ENCODE measurements at places on chromosomes 12 and 14.

DNA sequence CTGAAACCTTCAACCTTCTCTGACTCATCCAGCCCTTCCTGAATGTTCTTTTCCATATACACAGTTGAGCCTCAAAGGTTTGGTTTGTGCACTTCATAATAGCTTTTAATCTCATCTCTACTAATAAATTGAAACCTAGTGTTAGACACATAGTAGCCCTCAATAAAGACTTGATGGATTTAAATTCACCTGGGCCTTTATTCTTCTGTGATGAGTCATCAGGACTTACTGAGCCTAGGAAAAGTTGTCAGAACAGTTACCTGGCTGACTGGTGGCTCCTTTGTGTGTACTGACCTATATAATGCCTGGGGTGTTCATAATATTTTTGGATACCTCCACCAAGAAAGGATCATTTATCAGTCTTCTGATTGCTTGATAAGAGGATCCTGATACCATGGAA is 86.4 kb upstream of the NTF3 start:
- DNase-seq: no peak

- peak; percentile 48 for DNase-seq
These were observed 13.7 kb downstream of the COL2A1 start for GRCh38 chr12:47990351-47991105.

DNA sequence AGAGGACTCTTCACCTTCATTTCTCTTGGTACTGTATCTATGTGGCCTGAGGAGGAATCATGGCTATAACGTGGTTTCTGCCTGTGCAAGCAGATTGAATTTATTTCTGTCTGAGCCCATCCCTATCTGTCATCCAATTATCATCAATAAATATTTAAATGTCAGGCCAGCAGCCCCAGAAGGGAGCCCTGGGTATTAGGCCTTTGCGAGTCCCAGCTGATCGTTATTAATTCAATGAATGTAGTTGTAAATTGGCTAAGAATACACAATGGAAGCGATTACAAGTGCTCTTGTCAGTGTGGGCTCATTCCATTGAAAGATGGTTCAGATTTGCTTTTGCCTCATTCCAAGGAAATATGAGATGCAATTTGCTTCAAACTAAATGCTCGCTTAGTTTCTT is 142.0 kb downstream of the KTN1 start:
- no peak for DNase-seq

DNA sequence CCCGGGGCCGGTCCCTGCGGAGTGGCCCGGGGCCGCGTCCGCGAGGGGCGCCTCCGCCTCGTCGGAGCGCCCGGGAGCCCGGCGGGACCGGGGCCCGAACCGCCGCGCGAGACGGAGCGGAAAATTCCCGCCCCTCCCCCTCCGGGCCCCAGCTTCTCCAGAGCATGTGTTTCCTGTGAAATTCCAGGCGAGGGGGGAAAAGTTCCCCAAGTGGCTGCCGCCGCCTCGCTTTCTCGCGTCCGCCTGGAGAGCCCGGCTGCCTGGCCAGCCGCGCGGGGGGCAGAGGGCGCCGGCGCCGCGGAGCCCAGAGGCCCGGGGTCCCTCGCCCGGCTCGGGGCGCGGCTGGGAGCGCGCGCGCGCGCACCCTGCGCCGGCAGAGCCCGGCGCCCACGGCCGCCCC is 904 bp downstream of the CACNA1C start:
- DNase-seq: peak; percentile 66

- DNase-seq: no peak
These were observed 5.8 kb downstream of the TRIP11 start for GRCh38 chr14:92033906-92034687.

- no peak for DNase-seq
These were observed 811.7 kb downstream of the GALC start for GRCh38 chr14:87181288-87181687.

DNA sequence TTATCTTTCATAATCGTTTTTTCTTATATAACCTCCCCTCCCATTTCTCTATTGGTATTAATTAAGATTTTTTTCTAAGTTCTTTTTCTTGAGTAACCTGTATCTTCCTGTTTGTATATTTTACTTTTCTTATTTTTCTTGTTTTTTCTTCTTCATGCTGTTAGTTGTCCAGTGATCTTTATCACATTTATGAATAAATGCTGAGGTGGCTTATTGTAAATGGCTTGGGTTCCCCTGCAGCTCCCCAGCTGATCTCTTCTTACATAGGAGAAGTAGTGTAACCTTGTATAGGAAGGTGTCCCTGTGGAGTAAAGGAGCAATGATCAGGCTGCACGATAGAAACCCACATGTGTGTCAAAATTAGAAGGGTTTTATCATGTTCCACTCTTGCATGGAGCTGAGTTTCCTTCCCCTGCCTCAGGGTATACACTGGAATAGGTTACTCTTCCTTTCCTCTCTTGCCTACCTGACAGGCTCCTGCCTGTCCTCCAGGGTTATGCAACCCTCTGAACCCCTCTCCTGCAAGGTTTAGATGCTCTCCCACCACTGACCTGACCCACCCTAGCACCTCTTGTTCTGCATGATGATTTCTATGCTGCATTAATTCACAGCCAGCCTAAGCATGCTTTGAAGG is 334.8 kb upstream of the RGS6 start:
- no peak for DNase-seq

GRCh38 chr14:101810897-101811621 is 49.5 kb downstream of the PPP2R5C start:
- DNase-seq: peak; percentile 35

- peak; percentile 41 for DNase-seq
These were observed 56.9 kb downstream of the FOS start for GRCh38 chr14:75335571-75335970.

DNA sequence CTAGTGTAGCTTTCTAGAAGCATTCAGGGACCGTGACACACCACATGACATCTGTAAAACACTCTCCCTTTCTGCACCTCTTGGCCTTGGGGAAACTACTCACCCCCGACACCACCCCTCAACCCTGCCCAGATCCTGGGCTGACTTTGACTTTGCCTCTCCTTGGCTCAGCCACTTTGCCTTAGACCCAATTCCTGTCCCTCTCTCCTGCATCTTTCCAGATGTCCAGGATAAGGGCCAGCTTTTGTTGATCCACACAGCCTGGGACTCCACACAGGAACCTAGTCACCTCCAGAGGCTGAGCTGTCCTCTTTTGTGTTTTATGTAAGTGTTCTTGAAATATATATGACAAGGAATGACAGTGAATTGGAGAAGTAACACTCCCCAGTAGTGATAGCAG is 153.7 kb upstream of the PLXNC1 start:
- no peak for DNase-seq

DNA sequence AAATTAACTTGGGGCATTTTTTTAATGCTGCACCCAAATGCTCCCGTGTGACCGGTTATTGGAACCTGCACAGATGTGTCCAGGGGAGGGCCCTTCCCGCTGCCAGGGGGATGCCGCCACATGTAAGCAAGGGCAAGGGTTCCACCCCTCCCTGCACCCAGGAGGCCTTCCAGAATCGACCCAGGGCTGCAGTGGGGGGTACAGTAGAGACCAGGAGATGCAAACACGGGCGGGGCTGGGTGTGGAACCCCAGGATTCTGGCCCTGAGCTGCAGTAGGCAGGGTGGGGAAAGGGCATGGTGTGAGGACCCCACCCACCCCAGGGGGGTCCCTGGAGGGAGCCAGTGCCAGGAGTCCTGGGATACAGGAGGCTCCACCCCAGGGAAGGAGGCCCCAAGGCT is 54.1 kb downstream of the TNFAIP2 start:
- no peak for DNase-seq

- no peak for DNase-seq
These were observed 518.1 kb downstream of the TRHDE start for GRCh38 chr12:72790273-72790672.

- no peak for DNase-seq
These were observed 172.9 kb downstream of the RBM19 start for GRCh38 chr12:113793250-113793649.

- DNase-seq: peak; percentile 94
These were observed 17.1 kb downstream of the FOS start for GRCh38 chr14:75295491-75296345.

GRCh38 chr12:49039421-49040363 is 20.9 kb downstream of the KMT2D start:
- no peak for DNase-seq

DNA sequence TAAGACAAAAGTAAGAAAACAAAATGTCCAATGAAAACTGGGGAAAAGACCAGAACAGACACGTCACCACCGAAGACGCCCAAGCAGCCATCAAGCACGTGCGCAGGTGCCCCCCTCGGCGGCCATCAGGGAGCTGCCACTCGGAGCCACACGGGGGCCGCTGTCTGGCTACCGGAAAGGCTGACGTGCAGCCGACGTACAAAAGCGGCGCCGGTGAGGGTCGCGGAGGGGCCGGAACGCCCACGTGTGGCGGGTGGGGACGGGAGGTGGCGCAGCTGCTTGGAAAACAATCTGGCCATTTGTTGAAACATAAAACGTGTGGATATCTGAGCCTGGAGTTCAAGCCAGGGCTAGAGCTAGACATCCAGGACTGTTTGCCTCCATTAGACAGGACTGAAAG is 60.7 kb downstream of the GALNT9 start:
- DNase-seq: peak; percentile 34

DNA sequence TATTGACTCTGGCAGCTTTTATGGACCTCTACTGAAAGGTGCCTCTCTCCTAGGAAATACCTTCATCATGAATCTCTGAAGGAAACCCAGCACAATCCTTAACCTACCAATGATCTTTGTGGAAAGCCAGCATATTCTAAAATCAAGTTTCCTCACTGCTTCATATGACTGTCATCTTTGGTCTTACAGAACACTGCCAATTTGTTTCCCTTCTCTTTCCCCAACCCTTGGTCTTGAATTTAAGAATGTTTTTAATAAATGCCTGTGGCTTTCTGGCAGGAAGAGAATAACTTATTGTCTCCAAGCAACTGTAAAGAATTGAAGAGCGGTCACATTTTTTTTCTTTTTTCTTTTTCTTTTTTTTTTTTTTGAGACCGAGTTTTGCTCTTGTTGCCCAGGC is 427.6 kb downstream of the IPO8 start:
- DNase-seq: peak; percentile 18

DNA sequence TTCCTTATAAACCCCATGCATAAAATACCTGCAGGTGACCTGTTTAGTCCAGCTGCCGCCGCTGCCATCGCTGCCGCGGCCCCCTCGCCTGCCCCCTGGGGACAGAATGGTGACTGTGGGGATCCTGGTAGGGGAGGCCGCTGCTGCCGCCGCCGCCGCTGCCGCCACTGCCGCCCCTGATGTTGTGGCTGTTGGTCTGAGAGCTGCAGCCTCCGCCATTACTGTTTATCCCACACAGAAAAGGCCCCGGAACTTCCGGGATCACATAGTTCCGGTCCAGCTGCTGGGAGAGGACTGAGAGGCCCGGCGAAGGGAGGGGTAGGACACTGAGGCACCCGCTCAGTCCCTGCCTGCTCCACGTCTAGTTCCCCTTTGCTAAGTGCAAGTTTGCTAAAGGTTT is 244.9 kb downstream of the C12orf50 start:
- DNase-seq: no peak

DNA sequence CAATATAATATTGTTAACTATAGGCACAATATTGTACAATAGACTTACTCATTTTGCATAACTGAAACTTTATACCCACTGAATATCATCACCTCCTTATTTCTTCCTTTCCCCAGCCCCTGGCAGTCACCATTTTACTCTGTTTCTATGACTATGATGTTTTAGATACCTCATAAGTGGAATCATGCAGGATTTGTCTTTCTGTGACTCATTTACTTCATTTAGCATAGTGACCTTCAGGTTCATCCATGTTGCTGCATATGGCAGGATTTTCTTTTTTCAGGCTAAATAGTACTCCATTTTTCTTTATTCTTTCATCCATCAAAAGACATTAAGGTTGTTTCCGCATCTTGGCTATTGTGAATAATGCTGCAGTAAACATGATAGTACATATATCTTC is 18.9 kb downstream of the USP15 start:
- DNase-seq: no peak

- no peak for DNase-seq
These were observed 52.6 kb downstream of the CALM1 start for GRCh38 chr14:90449411-90449810.

DNA sequence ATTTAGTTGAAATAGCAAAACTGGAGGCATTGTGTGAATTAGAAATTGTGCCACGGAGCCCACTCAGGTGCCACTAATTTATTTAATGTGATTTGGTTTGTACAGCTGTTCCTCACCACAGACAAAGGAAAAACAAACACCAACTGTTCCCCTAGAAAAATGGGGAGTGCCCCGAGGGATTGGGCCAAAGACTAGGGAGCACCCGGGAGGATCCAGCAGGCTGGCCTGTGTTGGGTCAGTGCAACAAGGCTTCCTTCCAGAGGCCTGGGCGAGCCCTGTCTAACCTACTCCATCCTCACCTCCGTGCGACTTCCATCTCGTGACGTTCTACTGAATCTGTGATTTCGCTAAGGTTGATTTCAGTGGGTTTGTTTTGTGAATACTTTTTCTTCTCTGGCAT is 206.2 kb downstream of the CHST11 start:
- no peak for DNase-seq

GRCh38 chr12:13368971-13369370 is 172.4 kb downstream of the EMP1 start:
- DNase-seq: no peak

DNA sequence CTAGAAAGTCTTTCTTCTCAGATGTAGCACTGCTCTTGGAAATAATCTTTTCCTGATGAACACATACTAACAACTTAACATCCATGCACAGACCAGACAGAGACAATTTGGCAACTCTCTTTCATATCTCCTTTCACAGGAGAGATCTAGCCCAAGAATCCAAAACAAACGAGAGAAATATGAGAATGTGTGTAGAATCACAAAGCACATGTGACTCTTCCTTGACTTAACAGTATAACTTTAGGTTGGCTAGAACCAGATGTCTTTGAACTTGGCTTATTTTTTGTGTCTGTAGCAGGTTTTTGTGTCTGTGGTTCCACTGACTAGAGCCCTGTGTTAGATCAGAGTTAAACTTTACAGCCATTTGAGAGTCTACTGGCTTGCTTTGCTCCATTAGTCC is 114.2 kb downstream of the STXBP6 start:
- no peak for DNase-seq

GRCh38 chr12:79302162-79302814 is 388.5 kb downstream of the PAWR start:
- DNase-seq: no peak

DNA sequence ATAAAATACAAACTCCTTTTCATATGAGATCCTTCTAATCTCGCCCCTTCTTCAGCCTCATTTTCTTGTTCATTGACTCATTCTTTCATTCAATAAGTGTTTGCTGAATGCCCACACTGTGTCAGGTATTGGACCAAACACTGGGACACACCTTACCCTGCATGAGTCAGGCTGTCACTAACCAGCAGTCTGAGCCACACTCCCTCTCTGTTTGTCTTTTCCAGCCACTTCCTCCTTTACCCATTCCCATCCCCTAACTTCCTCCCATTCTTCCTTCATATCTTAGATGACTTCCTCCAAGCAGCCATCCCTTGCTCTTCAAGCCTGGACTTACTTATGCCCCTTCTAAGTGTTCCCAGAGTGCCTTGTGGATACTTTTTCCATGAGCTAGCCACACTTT is 27.0 kb upstream of the HIF1A start:
- no peak for DNase-seq

All from eye (tissue), 1 donor.